NCI-H524 (cell line): ENCODE measurements at places on chromosomes 3 and 15.

DNA sequence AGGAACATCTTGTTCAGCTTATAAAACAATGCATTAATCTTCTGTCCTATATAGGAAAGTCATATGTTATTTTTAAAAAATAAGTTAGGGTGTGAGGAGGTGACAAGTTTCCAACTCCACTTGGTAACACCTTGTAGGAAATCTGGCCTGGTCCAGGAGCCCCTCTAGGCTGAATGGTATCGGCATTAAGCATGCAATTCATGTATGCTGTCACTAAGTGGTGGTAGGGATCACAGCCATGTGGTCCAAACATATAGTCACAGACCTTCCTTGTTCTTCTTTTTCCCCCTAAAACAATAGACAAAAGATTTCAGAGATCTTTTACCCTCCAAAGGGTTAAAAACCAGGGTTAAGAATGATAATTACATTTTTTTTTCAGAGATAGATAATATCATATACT is 4.2 kb upstream of the APBA2 start:
- DNase-seq, result no peak

DNA sequence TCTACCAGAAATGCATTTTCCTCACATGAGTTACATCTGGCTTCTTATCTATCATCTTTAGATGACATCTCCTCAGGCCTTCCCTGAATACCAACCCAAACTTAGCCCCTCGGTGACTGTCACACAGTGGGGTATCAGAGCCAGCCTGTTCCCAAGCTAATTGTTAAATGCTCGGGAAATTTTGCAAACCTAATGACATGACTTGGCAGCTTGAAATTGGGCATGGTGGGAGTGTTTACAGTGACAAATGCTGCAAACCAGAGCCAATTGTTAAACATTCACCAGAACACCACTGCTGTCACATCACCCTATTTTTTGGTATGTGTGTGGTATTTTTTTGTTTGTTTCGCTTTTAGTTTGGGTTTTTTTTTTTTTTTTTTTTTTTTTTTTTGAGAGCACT is 130.8 kb downstream of the HCN4 start:
- DNase-seq, result no peak

DNA sequence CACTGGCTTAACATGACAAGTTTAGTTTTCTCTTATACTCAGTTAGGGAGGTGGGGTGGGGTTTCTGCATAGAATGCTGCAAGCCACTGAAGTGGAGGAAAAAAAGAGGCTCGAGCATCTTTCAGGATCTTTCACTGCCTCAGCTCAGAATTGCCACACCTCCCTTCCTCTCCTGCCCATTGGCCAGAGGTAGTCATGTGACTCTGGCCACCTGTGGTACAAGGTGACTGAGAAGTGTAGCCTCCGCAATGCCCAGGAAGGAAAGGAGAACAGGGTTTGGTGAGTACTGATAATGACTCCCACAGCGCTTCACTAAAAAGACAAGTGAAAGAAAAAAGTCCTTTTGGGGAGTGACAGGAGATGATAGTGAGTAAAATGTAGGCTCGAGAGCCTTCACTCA is 124.3 kb upstream of the TRIM42 start:
- DNase-seq, result no peak

GRCh38 chr3:46168583-46169345 is 39.3 kb downstream of the CCR1 start:
- no peak for DNase-seq

- no peak for DNase-seq
Measured at GRCh38 chr3:138034918-138035317, 25.0 kb downstream of the CLDN18 start.
